GM04503 (cell line): ENCODE measurements at places on chromosomes 12 and 14.

DNA sequence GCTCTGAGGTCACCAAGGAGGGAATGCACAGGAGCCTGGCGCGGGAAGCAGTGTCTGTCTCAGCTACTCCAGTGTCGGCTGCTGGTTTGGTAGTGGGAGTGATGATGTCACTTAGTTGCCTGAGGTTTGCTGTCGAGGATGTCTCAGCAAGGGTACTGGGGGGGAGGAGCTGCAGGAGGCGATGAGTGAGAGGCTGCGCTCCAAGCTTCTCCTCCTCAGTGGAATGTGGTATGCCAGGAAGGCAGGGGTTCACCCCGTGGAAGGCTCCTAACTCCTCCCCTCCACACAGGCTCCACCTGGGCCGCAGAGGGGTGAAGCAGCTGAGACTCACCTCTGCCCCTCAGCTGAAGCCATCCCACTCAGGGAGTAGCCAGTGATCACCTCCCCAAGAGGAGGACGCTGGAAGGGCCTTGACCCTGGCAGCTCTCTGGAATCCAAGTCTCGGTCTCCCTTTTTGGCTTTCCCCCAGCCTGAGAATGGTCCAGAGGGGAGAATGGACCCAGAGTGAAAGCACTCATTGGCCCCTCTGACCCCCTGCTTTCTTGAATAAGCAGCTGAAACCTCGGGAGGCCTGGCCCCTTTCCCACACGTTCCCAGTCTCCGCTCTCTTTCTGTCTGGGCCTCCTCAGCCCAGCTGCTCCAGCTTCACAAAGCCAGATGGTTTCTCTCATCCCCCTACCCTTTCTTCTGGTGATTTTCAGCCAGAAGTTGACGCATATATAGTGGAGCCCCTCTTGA lies 178.9 kb upstream of the FKBP4 start:
- no peak for DNase-seq

- no peak for DNase-seq
These were observed 653.6 kb downstream of the MED13L start for GRCh38 chr12:115623764-115624334.

- DNase-seq: no peak
These were observed 154.2 kb upstream of the MYL2 start for GRCh38 chr12:111074559-111074958.

DNA sequence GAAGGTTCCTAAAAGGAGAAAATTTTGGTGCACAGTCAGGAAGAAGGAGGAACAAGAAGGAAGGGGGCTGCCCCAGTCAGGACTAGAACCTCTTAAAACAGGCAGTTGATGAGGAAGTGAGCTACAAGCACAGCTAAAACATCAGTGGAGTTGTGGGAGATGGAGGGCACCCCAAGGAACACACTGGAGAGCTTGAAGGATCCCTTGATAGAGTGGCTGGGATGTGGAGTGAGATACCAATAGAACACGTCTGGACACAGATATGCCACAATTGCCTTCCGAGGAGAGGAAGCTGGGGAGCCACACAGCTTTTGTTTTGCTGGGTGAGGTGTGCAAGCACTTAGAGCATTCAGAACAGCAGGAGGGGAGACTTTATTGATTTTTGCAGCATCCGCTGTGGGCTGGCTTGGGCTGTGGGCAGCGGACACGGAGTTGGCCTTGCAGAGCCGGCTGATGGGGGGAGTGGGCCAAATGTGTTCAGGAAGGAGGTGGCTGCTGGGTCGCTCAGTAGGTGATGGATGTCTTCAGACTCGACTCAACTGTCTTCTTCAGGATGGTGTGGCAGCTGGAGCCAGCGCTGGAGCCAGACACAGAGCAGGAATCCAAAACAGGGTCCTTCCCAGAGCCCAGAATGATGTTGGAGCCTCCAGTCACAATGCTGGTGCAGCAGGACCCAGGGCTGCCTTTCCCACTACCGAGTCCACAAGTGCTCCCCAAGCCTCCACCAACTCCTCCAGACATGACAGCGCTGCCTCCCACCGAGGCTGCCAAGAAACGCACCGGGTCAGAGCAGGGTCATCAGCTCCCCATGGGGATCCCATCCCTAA lies 4.7 kb upstream of the KRT79 start:
- DNase-seq: no peak

DNA sequence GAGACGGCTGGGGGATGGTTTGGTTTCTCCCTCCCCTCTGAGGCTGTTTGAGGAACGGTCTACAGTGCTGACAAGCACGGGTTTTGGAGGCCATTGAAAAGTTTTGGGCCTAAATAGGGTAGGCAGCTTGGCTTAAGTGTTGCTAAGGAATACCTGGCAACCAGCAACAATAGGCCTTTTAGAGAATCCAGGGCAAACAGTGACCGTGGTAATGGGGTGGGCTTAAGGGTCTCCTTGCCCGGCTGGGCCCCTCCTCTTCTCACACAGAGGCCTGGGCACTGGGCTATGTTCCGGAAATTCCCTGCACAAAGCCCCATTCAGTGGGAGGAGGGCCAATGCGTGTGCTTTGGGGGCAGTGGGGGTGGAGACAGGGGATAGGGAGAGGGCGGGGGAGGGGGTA lies 55.4 kb downstream of the ASCL1 start:
- no peak for DNase-seq

GRCh38 chr12:69553628-69554248 lies 31.5 kb upstream of the CCT2 start:
- no peak for DNase-seq

DNA sequence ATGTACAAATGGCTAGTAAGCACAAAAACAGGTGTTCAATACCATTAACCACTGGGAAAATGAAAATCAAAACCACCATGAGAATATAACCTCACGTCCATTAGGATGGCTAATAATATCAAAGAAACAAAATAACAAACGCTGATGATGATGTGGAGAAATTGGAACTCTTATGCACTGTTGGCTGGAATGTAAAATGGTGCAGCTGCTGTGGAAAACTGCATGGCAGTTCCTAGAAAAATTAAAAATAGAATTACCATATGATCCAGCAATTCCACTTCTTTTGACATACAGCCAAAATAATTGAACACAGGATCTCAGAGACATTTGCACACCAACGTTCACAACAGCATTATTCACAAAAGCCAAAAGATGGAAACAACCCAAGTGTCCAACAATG lies 51.5 kb downstream of the TMPRSS12 start:
- DNase-seq: no peak

DNA sequence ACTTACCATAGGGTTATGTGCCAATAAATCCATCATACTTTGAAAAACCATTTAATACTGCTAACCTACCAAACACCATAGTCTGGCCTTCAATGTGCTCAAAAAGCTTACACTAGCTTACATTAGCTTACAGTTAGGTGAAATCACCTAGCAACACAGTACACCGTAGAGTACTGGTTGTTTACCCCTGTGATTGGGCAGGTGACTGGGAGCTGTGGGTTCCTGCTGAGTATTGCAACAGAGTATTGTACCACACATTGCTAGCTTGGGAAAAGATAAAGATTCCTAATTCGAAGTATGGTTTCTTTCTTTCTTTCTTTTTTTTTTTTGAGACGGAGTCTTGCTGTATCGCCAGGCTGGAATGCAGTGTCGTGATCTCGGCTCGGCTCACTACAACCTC lies 5.6 kb downstream of the ATP5MC2 start:
- DNase-seq: no peak

- no peak for DNase-seq
These were observed 396 bp downstream of the FERMT2 start for GRCh38 chr14:52950410-52950897.

DNA sequence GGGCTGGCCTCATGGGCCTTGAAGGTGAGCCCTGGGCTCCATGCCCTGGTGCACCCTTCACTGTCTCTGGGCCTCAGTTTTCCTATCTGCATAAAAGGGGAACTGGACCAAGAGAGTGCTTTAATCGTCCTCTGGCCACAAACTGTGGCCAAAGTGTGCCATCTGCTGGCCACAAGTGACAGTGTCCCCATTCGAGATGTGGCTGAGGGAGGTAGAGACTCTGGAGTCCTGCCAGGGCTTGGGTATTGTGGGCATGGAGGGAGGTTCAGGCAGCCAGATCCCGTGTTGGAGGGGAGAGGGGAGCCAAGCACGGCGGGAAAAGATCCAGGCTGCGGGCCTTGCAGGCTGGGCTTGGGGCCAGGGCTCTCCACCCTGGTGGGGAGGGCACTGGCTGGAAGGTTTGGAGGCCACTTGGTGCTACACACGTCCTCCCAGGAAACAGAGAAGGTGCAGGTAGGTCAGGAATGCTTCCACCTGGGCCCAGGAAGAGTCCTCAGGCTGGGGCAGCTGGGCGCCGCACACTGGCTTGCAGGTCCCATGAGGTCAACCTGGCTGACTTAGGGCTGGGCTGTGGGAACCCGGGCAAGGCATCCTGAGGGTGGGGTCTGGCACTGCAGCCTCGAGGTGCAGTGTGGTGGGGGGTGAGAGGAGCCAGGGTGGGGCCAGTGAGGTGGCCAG lies 7.3 kb upstream of the KIF26A start:
- DNase-seq: no peak

GRCh38 chr14:22463763-22464173 lies 125.3 kb downstream of the DAD1 start:
- DNase-seq: no peak

GRCh38 chr12:115357681-115358080 lies 673.7 kb upstream of the TBX3 start:
- DNase-seq: no peak

DNA sequence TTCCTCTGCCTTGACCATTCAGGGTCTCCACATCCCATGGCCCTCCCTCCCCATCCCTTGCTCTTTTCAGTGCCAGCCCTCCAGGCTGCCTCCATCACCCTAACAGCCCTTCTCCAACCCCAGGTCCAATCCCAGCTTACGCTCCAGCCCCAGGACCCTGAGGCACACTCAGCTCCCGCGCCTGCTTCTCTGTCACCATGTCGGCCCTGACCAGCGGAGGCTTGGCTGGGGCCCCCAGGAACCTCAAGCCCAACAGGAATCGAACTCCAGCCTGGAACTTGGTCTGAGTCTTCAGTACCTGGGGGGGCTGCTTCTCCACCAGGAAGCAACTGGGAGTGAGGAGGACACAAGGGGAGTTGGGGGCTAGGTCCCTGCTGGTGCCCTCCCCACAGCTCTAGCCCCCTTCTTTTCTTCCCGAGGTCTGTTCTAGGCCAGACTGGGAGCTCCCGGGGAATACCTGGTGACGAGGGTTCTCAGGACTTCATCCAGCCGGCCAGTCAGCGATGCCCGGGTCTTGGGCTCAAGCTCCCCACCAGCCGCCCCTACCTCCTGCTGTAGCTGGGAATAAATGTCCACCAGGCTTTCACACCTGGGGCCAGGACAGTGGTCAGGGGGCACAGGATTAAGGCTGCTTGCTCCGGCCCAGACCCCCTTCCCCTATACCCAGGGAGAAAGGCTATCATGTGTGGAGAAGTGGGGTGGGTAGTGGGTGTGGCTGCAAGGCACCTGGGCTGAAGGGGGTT lies 6.0 kb downstream of the STAT6 start:
- DNase-seq: no peak

DNA sequence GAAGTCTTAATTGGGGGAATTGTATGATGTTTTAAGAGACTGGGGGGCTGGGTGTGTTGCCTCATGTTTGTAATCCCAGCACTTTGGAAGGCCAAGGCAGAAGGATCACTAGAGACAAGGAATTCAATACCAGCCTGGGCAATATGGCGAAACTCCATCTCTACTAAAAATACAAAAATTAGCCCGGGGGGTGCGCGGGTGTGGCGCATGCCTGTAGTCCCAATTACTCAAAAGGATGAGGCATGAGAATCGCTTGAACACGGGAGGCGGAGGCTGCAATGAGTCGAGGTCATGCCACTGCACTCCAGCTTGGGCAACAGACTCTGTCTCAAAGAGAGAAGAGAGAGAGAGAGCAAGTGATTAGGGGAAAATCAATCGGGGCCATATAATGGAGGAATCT lies 600.5 kb downstream of the SLC16A7 start:
- no peak for DNase-seq

DNA sequence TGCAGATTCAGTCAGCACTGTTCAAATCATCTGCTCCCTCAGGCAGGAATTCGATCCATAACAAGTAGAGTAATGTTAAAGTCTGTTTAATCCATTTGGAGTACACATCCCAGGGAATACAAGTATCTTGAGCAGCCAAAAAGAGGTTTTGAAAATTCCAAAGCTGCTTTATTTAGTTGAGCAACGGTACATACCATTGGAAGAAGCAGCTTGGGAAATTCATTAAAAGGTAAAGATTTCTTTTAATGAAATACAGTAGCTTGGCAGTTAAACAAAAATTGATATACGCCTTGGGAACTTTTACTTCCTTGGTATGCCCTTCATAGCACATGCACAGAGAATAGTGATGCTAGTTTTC lies 153.8 kb downstream of the LRIG3 start:
- DNase-seq: no peak

DNA sequence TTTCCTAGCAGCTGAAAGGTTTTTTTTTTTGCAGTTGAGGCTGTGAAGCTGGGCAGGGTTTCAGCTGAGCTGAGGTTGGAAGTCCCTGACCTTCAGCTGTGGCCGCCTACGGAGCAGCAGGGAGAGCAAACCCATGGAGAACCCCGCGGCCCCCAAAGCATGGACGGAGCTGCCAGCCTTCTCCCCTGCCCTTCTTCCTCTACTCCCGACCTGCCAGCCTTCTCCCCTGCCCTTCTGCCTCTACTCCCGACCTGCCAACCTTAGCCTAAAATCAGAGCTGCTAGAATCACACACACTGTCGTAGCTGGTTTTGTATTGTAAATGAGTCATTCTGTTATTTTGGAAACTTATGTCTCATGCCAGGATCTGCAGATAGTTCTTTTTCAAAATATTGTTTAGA lies 74.6 kb downstream of the PPP2R5C start:
- no peak for DNase-seq

DNA sequence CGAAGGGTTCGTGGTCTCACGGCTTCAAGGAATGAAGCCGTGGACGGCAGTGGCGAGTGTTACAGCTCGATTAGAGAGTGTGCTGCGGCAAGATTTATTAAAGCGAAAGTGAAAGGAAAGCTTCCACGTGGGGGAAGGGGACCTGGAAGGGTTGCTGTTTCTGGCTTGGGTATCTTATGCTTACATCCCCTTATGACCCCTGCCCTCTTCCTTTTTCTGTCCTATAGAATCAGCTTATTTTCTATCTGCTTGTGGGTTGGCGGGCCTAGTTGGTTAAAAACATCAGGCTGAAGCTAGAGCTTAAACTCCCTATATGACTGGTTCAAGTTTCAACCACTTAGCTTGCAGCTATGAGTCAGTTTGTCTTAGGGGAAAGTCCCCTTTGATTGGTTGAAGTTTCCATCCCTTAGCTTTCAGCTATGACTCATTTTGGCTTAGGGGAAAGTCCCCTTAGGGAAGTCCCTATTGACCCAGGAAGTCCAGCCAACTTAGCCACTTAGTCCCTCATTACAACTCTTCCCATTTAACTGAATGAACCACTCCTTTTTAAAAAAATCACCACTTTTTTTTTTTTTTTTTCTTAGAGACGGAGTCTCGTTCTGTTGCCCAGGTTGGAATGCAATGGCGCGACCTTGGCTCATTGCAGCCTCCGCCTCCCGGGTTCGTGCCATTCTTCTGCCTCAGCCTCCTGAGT lies 1494.7 kb upstream of the TMEM132C start:
- no peak for DNase-seq

GRCh38 chr14:76950055-76951020 lies 78.2 kb downstream of the IRF2BPL start:
- DNase-seq: no peak

DNA sequence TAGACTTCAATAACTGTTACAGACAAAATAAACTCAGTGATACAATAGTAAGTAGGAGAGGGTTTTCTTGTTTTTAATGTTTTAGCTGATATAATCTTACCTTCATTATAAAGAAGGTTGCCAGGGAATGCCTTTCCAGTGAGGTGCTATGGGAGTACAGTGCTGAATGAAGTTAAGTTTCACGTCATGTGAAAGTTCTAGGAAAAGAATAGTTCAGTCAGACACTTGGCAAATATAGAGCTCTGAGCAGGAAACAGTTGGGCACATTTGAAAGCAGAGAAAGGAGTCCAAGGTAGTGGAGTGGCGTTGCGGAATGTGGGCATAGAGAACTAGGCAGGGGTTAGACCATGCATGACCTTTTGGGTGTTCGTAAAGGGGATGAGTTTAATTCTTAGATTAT lies 88.6 kb upstream of the DCN start:
- DNase-seq: no peak
